ENCODE measurements at places on chromosomes 11 and 22. TPM values are rescaled to one million over a fixed set of nuclear protein-coding genes. Genes with fewer than 3 reads are reported as not detected.

The GRM5 gene
- not detected for total RNA-seq

DNA sequence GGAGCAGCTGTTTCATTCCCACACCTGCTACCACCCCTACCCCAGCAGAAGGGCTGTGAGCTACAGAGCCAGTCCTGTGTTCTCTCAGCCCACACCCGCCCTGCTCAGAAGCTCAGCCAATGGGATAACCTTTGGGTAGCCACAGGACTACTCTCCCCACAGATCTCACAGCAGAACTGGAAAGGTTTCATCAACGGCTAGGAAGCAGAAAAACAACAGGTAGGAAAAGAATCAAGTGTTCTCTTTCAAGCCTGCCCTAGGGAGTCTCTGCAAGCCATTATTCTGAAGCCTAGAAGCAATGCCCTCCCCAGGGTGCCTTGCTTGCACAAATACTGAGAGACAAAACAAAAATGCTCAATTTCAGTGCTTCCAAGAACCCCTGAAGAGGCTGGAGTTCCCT lies 77.2 kb downstream of the TMPRSS5 start:
- no peak for DNase-seq

- no peak for DNase-seq
Observed at GRCh38 chr22:38949889-38950405, 7.5 kb upstream of the APOBEC3A start.

GRCh38 chr11:78453140-78453935 lies 35.7 kb upstream of the GAB2 start:
- DNase-seq = no peak

DNA sequence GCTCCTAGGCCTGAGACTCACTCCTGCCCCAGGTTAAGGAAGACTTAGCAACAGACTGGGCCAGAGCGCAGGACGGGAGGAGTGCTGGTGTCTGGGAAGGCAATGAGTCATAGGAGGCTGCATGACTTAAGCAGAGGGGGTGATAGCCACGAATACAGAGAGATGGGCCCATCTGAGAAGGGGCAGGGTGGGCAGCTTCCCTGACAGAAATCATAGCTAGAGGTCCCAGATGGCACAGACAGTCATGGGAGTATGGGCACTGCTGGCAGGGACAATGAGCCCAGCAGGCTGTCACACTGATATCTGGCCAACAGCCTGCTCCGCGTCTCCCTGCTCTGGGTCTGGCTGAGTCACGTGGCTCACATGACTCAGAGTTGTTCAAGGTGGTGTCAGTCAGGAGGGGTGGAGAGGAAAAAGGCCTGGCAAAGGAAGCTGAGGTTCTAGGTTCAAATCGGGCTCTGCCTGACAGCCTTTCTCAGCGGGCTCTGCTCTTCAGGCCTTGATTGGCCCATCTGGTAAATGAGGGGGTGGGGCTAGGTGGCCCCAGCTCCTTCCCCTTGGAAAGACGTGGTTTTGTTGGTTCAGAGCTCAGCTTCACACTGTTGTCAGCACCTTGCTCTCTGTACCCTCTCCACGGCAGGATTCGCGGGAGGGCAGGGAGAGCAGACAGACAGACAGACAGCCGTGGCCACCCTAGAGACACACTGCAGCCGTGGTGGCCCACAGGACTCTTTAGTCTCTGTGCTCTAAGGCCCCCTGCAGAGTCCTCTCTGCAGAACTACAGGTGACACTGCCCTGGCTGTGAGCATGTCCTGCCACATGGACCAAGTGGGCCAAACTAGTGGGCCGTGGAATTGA lies 47.8 kb downstream of the DBX1 start:
- DNase-seq = peak; percentile 70
